Right lobe of liver (tissue), 6 donors: ENCODE measurements at places on chromosomes 5 and 9.

GRCh38 chr9:127091526-127091925 is 30.9 kb downstream of the ANGPTL2 start:
- no peak for DNase-seq

DNA sequence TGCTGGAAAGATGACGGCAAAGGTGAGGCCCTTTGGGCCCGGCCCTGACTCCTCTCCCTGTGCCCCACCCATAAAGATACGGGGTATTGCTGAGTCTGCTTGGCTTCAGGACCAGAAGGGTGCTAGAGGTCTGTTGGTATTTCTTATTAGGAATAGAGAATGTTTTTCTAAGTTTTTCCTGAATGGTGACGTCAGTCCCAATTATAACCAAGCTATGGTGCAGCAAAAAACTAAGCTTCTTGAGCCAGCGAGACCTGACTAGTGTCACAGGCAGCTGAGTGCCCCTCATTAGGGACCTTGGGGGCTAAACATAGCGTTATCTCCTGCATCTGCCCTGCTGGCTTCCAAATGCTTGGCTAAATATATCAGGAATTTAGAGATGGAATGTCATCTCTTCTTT is 151.0 kb upstream of the TBC1D2 start:
- DNase-seq, result no peak

GRCh38 chr5:179864686-179865085 is 6.1 kb upstream of the MRNIP start:
- no peak for DNase-seq

DNA sequence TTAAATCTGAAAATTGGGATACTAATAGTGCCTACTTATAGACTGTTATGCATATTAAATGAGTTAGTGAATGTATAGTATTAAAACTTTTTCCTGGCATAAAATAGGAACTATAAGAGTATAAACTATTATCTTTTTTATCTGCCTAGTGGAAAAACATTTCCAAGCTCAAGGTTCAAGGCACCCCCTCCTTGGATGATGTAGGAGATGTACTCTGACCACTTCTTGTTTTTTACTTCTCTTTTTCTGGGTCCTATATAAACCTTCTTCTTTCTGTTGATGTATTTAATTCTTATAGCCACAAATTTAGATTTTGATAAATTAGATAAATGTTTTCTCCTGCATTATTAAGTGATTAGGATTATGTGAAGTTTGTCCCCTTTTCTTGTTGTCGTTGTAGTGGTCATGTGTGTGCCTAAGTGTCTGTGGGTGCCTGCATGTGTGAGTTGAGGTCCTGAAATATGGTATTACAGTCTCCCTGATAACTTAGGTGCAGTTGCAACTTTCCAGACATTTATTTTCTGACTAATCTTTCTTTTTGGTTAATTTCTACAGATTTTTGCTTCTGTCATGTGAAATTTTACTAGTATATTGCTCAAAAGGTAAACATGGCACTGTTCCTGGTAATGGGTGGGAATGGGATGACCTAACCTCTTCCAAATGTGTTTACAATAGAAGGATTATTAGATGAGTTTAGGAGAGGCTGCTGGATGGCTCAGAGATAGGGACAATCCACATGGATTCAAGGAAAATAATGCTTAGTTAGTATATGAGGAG is 160.8 kb upstream of the CDKN2B start:
- no peak for DNase-seq

GRCh38 chr5:31890046-31890445 is 251.1 kb downstream of the PDZD2 start:
- no peak for DNase-seq

GRCh38 chr5:36270175-36270574 is 28.4 kb upstream of the NADK2 start:
- DNase-seq, result no peak

DNA sequence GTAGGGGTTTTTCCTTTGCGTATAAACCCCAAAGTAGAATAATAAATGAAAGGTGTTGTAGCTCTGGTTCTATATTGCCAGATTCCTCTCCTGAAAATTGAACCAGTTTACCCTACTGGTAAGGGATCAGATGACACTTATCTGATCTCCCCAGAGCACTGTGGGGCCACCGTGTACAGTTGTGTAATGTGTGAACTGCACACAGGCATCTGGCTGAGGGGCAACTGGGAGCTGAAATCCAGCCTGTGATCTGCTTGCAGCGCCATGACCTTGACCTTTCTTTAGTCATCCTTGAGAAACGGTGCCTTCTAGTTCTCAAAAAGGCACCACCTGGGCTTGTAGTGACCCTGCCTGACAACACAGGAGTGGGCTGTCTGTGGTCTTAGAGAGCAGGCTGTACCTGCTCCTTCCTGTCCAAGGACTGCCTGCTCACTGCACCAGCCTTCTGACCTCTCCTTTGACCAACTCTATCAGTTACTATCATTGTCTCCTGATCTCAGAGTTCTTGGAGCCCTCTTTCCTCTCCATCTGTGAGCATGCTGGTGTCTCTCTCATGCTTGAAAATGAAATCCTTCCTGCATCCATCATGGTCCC is 40.2 kb downstream of the PDE6A start:
- DNase-seq, result no peak

GRCh38 chr9:85171163-85171562 is 501.6 kb downstream of the NTRK2 start:
- no peak for DNase-seq

DNA sequence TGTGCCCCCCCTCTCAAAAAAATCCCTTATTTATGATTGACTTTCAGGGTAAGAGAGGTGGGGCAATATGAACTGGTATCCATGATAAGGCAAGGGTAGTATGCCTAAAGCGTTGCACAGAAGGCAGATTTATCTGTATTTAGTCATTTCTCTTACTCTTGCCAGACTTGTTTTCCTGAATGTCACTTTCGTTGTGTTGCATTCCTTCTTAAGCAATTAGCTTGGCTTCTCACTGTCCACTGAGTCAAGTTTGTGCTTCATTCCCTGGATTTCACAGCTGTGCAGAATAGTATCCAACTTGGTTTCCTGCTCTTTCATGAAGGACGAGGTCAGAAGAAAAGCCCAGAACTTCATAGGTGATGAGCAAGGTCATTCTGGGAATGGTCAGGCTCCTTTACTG is 301.5 kb upstream of the ACTBL2 start:
- DNase-seq, result no peak

- DNase-seq, result no peak
Observed at GRCh38 chr9:106745876-106746275, 117.1 kb upstream of the ZNF462 start.

- DNase-seq, result no peak
Observed at GRCh38 chr5:94705427-94705826, 87.0 kb downstream of the SLF1 start.

DNA sequence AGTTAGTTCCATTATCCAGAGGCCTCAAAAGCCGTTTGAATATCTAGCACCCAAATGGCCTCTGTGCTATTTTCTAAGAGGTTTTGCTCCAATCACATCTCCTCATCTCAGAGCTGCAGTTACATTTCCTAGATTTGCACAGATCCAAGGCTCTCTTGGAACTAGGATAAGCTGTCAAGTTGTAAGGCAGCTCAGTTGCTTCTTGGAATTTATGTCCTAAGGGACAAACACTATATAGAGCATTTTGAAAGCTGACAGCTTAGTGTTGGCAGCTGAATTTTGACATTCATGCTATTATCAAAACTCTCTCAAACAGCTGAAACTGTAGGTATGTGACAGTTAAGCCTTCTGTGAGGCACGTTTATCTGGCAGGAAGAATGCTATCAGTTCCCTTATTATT is 97.0 kb downstream of the MACIR start:
- DNase-seq, result no peak

DNA sequence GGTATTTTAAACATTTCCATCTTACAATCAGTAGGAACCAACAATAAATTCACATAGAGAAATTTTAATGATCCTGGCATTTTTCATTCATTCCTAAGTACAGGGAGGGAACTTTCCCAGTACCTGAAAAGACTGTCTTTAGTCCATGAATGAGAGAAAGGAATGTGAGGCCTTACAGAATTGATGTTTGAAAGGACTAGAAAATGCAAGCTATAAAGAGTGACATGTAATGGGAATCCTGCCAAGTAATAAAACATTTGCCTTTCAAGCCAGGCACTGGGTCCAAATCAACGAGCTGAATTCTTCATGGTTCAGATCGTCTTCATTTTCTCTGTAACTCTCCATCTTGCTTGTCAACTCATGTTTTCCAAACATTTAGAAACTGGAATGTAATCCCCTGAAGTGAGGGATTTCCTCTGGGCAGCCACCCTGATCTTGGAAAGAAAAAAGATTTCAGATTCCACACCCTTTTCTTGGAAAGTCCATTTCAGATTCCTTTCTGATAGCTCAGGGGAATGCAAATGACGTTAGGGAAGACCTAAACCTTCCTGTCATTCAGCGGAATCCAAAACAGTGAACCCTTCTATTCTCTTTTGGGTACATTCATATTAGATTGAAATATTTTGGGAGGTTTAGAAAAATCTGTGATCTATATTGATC is 315.8 kb downstream of the SH3GL2 start:
- DNase-seq, result no peak

GRCh38 chr5:151081431-151082281 is 822 bp upstream of the TNIP1 start:
- DNase-seq, result no peak

GRCh38 chr5:42250-42649 is 49.7 kb upstream of the PLEKHG4B start:
- DNase-seq, result no peak

GRCh38 chr9:81002242-81002641 is 687.1 kb downstream of the TLE1 start:
- DNase-seq, result no peak

- no peak for DNase-seq
Observed at GRCh38 chr9:80792726-80793125, 896.6 kb downstream of the TLE1 start.

DNA sequence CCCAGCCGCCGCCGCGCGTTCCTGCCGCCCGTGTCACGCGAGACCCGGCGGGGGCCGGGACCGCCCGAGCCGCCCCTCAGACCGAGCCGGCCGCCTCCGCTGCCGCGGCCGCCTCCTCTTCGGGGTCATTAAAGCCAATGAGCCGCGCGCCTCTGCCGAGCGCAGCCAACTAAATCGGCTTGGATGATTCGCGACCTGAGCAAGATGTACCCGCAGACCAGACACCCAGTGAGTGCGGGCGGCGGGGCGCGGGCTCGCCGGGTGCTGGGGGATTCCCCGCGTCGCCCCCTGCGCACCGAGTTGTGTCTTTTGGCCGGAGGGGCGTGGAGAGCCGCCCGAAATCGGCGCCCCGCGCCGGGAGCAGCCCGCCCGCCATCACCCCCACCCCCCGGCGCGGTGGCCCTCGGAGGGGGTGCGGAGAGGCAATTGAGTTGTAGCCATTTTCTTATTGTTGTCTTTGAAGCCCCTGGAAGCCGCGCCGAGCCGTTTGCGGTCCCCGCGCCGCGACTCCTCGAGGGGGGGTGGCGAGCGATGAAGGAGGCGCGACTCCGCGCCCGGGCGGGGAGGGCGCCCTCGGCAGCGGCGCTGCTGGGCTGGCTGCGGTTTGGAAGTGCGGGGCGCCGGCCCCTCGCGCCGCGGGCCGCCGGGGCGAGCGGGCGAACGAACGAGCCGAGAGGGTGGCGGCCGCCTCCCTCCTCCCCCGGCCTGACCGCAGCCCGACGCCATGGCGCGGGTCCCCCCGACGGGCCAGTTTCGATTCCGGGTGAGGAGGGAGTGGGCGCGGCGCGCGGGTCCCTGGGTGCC is 1.0 kb downstream of the TLE4 start:
- peak; percentile 77 for DNase-seq
